ENCODE measurements at places on chromosomes 3 and 15.

DNA sequence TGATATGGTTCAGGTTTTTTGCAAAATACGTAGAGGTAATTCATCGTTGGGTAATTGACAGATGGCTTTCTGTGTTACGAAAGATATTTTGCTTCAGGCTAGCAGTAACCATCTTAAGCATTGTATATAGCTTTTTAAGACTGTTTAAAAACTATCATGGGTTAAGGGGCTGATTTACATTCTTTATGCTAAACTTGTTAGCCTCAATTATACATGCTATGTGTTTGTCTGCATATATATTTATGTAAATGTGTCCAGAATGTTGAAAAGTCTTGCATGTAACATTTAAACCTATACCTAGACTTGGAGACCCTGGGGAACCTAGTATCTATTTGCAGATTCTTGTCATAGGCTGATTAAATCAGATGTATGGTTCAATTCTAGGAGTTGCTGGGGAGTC is 11.1 kb upstream of the P2RY14 start:
- no peak for DNase-seq

GRCh38 chr15:94277485-94277884 is 46.1 kb downstream of the MCTP2 start:
- no peak for DNase-seq

DNA sequence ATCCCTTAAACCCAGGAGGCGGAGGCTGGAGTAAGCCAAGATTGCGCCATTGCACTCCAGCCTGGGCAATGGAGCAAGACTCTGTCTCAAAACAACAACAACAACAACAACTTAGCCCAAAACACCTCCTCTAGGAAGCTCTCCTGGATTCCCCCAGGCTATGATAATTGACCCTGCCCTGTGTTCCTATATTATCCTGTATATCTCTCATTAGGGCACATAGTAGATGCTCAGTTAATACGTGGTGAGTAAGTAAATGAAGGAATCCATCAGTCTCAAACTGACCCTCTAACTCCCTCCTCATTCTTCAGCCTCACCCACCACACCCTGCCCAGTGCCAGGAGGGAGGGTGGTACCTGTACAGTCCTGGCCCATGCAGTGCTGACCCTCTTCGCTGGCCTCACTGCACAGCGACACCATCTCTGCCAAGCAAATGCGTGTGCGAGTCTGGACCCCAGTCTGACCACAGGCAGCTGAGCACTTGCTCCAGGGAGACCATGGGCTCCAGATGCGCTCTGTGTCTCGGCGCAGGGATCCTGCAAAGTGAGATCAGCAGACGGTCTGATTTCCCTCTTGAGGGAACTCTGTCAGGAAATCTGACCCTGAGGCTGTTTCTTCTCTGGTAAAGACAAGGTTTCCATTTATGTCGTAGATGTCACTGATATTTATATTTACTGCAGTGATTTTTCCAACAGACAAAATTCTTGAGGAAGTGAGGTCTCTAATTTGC is 6.2 kb downstream of the CILP start:
- DNase-seq = no peak

DNA sequence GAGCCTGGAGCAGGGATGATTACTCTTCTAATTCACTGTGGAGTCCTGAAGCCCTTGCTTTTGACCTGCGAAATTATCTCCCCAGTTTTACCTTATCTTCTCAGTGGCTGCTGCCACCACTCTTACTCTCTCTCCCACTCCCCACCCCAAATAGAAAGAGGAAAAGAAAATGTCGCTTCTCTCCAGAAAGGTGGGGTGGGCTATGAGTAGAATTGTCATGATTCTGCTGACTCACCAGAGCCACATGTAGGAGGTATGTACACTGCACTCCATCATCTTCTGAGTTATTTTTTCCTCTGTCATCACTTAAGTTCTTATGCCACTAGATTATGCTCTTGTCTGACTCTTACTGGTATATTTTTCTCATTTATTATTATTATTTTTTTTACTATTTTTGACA is 43.9 kb upstream of the TMEM158 start:
- no peak for DNase-seq

DNA sequence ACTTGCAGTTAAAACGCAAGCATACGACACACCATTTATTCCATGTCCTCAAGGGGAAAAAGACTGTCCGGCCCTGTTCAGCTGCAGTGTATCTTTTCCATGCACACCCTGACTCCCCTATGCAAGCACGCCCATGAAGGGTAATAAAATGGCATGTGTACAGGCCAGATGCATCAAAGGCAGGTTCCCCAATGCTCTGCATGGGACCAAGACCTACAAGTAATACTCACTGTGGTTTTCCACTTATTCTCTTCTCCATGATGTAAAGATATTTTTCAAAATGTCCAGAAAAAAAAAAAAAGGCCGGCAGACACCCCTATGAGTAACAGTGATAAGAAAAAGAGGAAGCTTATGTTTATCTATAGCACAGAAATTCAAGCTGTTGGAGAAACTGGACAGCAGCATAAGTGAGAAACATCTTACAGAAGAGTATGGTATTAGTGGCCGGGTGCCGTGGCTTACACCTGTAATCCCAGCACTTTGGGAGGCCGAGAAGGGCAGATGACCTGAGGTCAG is 70.8 kb downstream of the MCF2L2 start:
- no peak for DNase-seq

DNA sequence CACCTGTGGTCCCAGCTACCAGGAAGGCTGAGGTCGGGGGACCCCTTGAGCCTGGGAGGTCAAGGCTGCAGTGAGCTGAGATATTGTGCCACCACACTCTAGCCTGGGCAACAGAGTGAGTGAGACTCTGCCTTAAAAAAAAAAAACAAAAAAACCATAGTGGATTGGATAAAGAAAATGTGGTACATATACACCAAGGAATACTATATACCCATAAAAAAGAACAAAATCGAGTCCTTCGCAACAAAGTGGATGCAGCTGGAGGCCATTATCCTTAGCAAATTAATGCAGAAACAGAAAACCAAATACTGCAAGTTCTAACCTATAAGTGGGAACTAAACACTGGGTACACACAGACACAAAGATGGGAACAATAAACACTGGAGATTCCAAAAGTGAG is 20.6 kb upstream of the ARF4 start:
- no peak for DNase-seq

GRCh38 chr3:182083112-182083511 is 371.4 kb downstream of the SOX2 start:
- no peak for DNase-seq

DNA sequence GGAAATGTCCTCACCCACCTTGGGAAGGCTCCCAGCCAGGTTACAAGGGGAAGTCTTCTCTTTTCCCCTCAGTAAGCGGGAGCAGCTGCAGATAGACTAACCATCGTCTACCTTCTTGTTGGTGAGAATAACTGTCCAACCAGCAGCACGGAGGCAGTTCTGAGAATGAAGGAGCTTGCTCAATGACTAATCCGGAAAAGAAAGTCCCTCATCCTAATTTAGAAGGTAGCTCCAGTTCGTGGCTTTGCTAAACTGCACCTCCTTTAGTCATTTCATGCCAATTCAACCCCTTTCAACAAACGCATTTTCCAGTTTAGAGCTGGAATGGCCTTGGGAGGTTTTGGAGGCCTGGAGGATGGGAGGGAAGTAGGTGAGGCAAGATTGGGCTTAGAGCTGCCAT is 527.4 kb upstream of the PROK2 start:
- no peak for DNase-seq

DNA sequence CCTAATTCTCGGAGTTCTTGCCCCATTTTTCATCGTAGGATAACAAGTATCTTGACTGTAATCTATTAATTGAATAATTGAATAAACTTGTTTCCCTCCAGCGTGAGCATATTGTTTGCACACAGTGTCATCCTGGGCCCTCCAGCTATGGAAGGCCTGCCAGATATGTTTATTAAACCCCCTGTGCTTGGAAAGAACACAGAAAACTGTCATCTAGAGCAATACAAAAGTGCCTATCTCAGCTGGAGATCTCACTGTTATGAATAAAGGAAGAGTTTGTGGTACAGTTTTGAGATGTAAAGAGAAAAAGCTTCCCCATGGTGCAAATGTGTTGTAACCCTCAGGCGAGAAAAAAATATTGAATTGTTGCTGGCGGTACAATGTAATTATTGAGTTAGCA is 405.9 kb downstream of the SOX2 start:
- DNase-seq = no peak

GRCh38 chr3:57126244-57126643 is 38.9 kb downstream of the IL17RD start:
- no peak for DNase-seq

DNA sequence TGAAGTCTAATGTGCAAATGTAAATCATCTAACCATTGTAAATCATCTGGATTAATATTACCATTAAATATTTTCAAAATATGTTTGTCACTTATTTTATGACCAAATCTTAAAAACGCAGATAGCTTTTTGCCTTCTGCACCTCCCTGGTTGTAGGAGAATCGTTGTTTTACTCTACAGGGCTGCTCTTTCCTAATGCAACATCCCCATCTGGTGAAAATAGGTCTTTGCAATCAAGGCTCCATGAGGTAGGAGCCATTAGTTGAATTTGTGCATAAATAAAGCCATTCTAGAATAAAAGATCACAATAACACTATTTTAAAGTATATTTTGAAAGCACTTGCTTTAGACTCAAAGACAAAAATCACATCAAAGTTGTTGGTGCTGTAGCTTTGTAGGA is 535.6 kb upstream of the AGTR1 start:
- DNase-seq = no peak

All from activated CD4-positive, CD25-positive, alpha-beta regulatory T cell treated with anti-CD3 and anti-CD28 coated beads, Interleukin-2, amount 50 U/mL, for 72 hours (primary cell).